Transverse colon (tissue), 4 donors: ENCODE measurements at places on chromosomes 7 and 10. TPM values are rescaled to one million over a fixed set of nuclear protein-coding genes. Genes with fewer than 3 reads are reported as not detected.

DNA sequence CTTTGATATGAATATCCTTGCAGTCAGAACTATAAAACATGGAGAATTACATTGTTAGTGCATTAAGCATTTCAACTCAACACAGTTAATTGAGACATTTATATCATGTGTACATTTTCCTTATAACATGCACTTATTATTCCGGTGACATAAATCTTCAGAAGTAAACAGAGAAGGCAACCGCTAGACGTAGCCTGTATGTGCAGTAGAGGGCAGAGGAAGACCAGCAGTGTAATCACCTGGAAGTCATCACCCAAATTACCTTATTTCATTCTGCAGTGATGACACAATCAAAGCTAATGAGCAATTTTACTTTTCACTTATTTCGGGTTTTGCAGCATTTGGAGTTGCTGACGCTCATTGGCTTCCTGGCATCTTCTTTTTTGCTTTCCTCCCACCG lies 394.6 kb downstream of the SDK1 start:
- no peak overlapping the region for H3K4me3 ChIP-seq
- DNase-seq: no peak
- no peaks in the 10 kb centered on the region for H3K36me3 ChIP-seq
- H3K4me1 ChIP-seq: no peaks in the 10 kb centered on the region

GRCh38 chr7:108132551-108133265 lies 2.5 kb upstream of the LAMB4 start:
- no peaks in the 10 kb centered on the region for H3K36me3 ChIP-seq
- H3K4me3 ChIP-seq: no peak overlapping the region
- no peak for DNase-seq
- no peaks in the 10 kb centered on the region for H3K4me1 ChIP-seq
- H3K27me3 ChIP-seq: no peaks in the 10 kb centered on the region

- no peak for DNase-seq
- no peak overlapping the region for H3K4me3 ChIP-seq
- H3K27me3 ChIP-seq: no peaks in the 10 kb centered on the region
- peaks cover 3% of the 10 kb centered on the region for H3K4me1 ChIP-seq
- H3K27ac ChIP-seq: no peak overlapping the region
- no peaks in the 10 kb centered on the region for H3K36me3 ChIP-seq
These were observed 36.6 kb upstream of the FMC1 start for GRCh38 chr7:139304517-139304916.

- DNase-seq: no peak
- no peak overlapping the region for H3K27ac ChIP-seq
- H3K27me3 ChIP-seq: no peaks in the 10 kb centered on the region
- H3K4me1 ChIP-seq: no peaks in the 10 kb centered on the region
These were observed 513.8 kb upstream of the AKR1E2 start for GRCh38 chr10:4312051-4312835.

GRCh38 chr10:34475274-34475646 lies 339.8 kb downstream of the PARD3 start:
- no peaks in the 10 kb centered on the region for H3K27me3 ChIP-seq
- no peak for DNase-seq
- peaks cover 4% of the 10 kb centered on the region for H3K4me1 ChIP-seq
- H3K4me3 ChIP-seq: no peak overlapping the region
- H3K36me3 ChIP-seq: no peaks in the 10 kb centered on the region

GRCh38 chr7:36526863-36527548 lies 137.3 kb downstream of the ANLN start:
- no peak overlapping the region for H3K4me3 ChIP-seq
- no peak overlapping the region for H3K27ac ChIP-seq
- H3K4me1 ChIP-seq: no peaks in the 10 kb centered on the region
- H3K36me3 ChIP-seq: no peaks in the 10 kb centered on the region

GRCh38 chr7:144037414-144038035 lies 11.2 kb upstream of the OR2A5 start:
- no peaks in the 10 kb centered on the region for H3K27me3 ChIP-seq
- no peak overlapping the region for H3K27ac ChIP-seq
- DNase-seq: no peak
- H3K4me3 ChIP-seq: no peak overlapping the region

- DNase-seq: no peak
- no peak overlapping the region for H3K4me3 ChIP-seq
- H3K4me1 ChIP-seq: peaks cover 6% of the 10 kb centered on the region
- H3K36me3 ChIP-seq: no peaks in the 10 kb centered on the region
These were observed 106.9 kb downstream of the COL28A1 start for GRCh38 chr7:7428806-7429205.

DNA sequence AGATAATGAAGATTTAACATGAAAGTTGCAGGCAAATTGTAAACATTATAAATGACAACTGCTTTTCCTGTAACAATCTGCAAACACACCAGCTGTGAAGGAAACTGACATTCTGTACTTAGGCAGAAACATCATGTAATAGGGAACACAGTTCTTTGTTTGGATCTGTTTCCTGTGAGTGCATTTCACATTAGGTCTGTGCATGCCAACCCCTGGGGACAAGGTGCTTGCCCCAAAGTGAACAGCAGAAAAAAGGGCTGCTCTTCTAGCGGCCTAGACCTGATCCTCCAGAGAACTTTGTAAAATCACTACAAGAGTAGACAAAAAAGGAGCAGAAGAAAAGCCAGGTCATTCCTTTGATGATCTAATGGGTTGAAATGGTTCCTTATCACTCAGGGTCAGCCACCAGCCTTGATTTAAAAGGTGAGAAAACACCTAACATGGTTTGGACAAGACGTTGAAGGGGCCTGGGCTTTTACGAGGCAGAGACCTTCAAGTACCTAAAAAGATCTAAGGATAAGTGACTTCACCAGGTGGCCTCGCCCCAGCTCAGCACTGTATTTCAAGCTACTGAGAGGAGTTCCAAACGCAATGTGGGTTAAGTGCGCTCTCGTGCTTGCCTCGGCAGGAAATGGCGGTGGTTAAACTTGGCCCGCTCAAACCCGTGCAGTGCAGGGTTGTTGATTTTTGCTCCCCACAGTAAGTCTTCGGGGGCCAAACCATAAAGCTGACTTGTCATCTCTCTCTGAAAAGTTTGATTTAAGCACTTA lies 249.7 kb downstream of the CREB5 start:
- DNase-seq: no peak
- peaks cover 15% of the 10 kb centered on the region for H3K27me3 ChIP-seq
- H3K4me3 ChIP-seq: no peak overlapping the region
- H3K36me3 ChIP-seq: no peaks in the 10 kb centered on the region

- H3K36me3 ChIP-seq: no peaks in the 10 kb centered on the region
- no peak overlapping the region for H3K4me3 ChIP-seq
- no peak overlapping the region for H3K27ac ChIP-seq
- H3K4me1 ChIP-seq: no peaks in the 10 kb centered on the region
These were observed 59.0 kb downstream of the VSTM4 start for GRCh38 chr10:49056356-49056755.

GRCh38 chr7:24051651-24052050 lies 232.3 kb upstream of the NPY start:
- H3K4me1 ChIP-seq: no peaks in the 10 kb centered on the region
- DNase-seq: no peak
- peaks cover 2% of the 10 kb centered on the region for H3K27me3 ChIP-seq
- H3K36me3 ChIP-seq: no peaks in the 10 kb centered on the region

- H3K27me3 ChIP-seq: no peaks in the 10 kb centered on the region
- H3K27ac ChIP-seq: no peak overlapping the region
- no peak for DNase-seq
- H3K4me1 ChIP-seq: no peaks in the 10 kb centered on the region
- H3K4me3 ChIP-seq: no peak overlapping the region
These were observed 65.9 kb downstream of the DGKB start for GRCh38 chr7:14836571-14837189.

DNA sequence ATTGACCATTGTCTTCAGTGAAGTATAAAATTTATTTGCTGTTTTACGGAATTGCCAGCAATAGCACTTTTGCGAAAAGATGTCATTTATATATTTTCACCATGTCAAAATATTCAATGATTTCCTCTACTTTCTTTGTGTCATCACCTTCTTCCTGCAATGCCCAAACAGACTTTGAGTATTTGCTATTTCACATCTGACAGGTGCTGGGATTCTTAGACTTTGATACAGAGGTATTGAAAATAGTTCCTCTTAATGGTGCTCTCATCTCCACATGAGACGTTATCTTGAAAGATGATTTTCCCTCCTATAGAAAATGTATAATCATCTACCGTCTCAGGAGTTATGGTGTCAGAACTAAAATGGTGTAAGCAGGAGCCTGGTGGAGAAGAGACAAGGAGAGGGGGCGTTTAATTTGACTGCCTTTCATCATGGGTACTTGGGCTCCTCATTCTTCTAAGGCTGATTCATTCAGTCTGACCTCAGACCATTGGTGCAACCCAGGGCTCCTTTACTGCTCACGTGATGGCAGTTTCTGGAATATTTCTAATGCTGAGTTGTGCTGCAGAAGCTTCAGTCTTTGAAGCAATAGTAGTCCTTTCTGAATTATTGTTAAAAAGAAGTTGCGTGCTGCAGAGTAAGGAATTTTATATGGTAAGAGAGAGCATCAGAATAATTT lies 404.6 kb downstream of the PHTF2 start:
- no peaks in the 10 kb centered on the region for H3K36me3 ChIP-seq
- no peak overlapping the region for H3K4me3 ChIP-seq
- H3K4me1 ChIP-seq: no peaks in the 10 kb centered on the region

- peaks cover 40% of the 10 kb centered on the region for H3K4me1 ChIP-seq
- no peaks in the 10 kb centered on the region for H3K36me3 ChIP-seq
- H3K27ac ChIP-seq: peak overlapping the region; percentile 93
These were observed 84.9 kb downstream of the RNF216 start for GRCh38 chr7:5696346-5697110.

GRCh38 chr10:117553142-117553814 lies 10.7 kb downstream of the EMX2 start:
- peaks cover 5% of the 10 kb centered on the region for H3K4me1 ChIP-seq
- no peaks in the 10 kb centered on the region for H3K36me3 ChIP-seq
- DNase-seq: no peak
- H3K4me3 ChIP-seq: no peak overlapping the region
- no peak overlapping the region for H3K27ac ChIP-seq
- peaks cover 90% of the 10 kb centered on the region for H3K27me3 ChIP-seq

GRCh38 chr10:43211431-43212042 lies 55.3 kb downstream of the RASGEF1A start:
- no peak overlapping the region for H3K4me3 ChIP-seq
- H3K4me1 ChIP-seq: no peaks in the 10 kb centered on the region
- H3K27me3 ChIP-seq: no peaks in the 10 kb centered on the region
- H3K27ac ChIP-seq: no peak overlapping the region
- no peaks in the 10 kb centered on the region for H3K36me3 ChIP-seq

GRCh38 chr7:69115788-69116187 lies 482.5 kb upstream of the AUTS2 start:
- no peaks in the 10 kb centered on the region for H3K4me1 ChIP-seq
- no peak for DNase-seq
- no peak overlapping the region for H3K27ac ChIP-seq
- no peak overlapping the region for H3K4me3 ChIP-seq
- H3K36me3 ChIP-seq: no peaks in the 10 kb centered on the region

DNA sequence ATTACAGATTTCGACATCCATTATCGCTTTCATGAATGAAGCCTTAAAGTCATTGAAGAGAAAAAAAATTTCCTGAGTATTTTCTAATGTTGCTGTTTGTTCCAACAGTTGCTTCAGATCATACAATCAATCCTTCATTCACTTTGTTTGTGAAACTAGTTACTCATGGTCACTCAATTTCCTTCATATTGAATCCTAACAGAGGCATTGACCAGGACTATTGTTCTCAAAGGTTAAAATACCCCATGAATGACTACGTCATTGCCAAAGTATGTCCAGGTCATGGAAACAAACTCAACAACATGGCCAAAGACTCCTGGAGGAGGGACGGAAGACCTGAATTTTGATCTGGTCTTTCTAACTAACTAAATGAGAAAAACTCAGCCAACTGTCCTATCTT lies 54.0 kb upstream of the ABCB5 start:
- no peak overlapping the region for H3K4me3 ChIP-seq
- no peaks in the 10 kb centered on the region for H3K27me3 ChIP-seq
- no peaks in the 10 kb centered on the region for H3K4me1 ChIP-seq
- no peak overlapping the region for H3K27ac ChIP-seq
- H3K36me3 ChIP-seq: no peaks in the 10 kb centered on the region

GRCh38 chr10:71237843-71238623 lies 25.7 kb downstream of the UNC5B start:
- no peak for DNase-seq
- no peak overlapping the region for H3K27ac ChIP-seq
- no peak overlapping the region for H3K4me3 ChIP-seq
- H3K36me3 ChIP-seq: no peaks in the 10 kb centered on the region

DNA sequence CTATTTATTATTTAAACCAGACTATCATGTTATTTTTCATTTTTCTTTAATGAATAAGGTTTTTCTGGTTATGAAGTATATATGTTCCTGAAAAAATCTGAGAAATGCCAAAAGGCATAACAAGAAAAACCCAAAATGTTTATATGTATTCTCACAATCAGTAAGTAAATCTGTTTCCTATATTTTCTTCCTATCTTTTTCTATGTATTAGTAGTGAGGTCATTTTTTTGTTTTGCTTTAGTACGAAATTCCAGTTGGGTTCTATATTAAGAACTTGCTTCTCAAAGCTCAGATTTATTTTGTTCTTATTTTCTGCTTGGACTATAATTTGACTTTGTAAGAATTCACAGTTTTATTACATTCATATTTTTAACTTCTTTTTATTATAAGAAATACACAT lies 287.5 kb upstream of the NFE2L3 start:
- H3K4me3 ChIP-seq: no peak overlapping the region
- H3K36me3 ChIP-seq: no peaks in the 10 kb centered on the region
- no peak overlapping the region for H3K27ac ChIP-seq
- H3K4me1 ChIP-seq: peaks cover 5% of the 10 kb centered on the region

DNA sequence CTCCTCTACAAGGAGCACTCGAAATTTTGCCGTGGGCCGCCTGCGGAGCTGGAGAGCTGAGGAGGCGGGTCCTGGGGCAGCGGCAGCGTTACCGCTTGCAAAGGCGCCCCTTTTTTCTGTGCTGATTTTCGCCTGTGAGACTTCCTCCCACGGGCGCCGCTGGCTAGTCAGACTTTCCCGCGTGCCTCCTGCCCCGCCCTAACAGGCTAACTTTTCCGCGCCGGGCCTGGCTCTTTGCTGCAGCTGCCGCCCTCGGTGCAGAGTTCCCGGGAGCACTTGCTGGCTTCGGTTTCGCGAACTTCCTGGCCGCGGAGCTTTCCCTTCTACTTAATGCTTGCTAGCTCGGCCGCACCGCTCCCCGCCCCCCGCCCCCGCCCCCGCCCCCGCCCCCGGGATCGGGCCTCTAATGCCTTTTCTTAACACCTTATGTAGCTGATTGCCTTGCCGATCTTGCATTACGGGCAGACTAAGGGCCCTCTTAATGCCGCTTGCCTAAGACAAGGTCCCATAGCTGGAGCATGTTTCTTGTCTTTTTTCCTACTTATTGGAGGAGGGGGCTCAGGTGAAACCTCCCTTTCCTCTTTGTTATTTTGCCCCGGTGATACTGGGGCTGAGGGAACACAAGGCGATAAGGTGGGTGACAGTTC lies 37.9 kb upstream of the RASGEF1A start:
- H3K4me3 ChIP-seq: peak overlapping the region; percentile 48
- H3K27me3 ChIP-seq: peaks cover 3% of the 10 kb centered on the region
- H3K27ac ChIP-seq: peak overlapping the region; percentile 36
- peak; percentile 76 for DNase-seq
- H3K36me3 ChIP-seq: no peaks in the 10 kb centered on the region
- no peaks in the 10 kb centered on the region for H3K4me1 ChIP-seq

The TMEM176B gene
- 249 TPM for total RNA-seq

The MSMB gene
- not detected for total RNA-seq

The OR2A5 gene
- total RNA-seq: not detected

The CCL24 gene
- not detected for total RNA-seq

The LLCFC1 gene
- total RNA-seq: not detected

The SUN3 gene
- not detected for total RNA-seq

The METTL27 gene
- total RNA-seq: 2.6 TPM

The AMPH gene
- total RNA-seq: not detected

The CD36 gene
- 50.1 TPM for total RNA-seq

The MMD2 gene
- not detected for total RNA-seq

The TCERG1L gene
- total RNA-seq: not detected
